HepG2 (cell line): ENCODE measurements at places on chromosomes 2 and 18.

GRCh38 chr2:152974146-152974545 lies 255.7 kb downstream of the ARL6IP6 start:
- DNase-seq, result no peak
- no peak overlapping the region for H3K27ac ChIP-seq
- H3K4me3 ChIP-seq, result no peak overlapping the region

DNA sequence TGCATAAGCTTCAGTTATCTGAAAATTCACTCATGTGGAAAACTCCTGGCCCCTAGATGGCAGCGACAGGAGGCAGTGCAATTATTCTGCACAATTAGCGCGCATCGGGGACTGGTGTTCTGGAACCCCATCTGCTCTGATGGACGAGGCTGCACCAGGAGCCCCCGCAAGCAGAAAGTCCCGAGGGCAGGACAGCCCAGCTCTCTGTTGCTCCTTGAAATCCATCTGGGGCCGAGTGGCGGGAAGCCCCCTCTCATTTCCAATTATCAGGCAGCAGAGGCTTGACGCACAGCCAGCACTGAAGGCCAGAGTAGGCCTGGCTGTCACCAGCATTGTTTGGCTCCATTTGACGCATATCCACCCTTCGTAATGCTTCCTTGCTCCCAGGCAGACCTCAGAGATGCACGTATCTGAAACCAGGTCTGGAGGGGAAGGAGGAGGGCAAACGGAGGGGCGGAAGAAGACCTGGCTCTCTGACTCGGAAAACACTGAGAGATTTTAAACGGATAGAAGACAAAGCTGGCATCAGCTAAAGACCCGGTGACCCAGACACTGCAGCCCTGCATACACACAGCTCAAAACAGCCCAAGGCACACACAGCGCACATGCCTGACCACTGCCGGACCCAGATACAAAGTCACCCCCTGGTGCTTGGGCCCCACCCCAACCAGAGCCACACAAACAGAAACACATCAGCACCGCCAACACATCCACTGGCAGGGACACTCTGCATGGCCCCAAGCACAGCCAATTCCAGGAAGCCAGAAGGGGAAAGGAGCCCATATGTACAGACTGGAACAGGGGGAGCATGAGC lies 69.8 kb downstream of the TNS1 start:
- no peak for DNase-seq
- no peaks in the 10 kb centered on the region; the same call in 1 of the 2 replicates for H3K27me3 ChIP-seq
- peaks cover 87% of the 10 kb centered on the region for H3K4me1 ChIP-seq

- H3K4me3 ChIP-seq, result no peak overlapping the region
- H3K27me3 ChIP-seq, result no peaks in the 10 kb centered on the region
- H3K36me3 ChIP-seq, result no peaks in the 10 kb centered on the region
- H3K4me1 ChIP-seq, result no peaks in the 10 kb centered on the region
- no peak for DNase-seq
Observed at GRCh38 chr2:166844111-166844510, 44.2 kb upstream of the XIRP2 start.

DNA sequence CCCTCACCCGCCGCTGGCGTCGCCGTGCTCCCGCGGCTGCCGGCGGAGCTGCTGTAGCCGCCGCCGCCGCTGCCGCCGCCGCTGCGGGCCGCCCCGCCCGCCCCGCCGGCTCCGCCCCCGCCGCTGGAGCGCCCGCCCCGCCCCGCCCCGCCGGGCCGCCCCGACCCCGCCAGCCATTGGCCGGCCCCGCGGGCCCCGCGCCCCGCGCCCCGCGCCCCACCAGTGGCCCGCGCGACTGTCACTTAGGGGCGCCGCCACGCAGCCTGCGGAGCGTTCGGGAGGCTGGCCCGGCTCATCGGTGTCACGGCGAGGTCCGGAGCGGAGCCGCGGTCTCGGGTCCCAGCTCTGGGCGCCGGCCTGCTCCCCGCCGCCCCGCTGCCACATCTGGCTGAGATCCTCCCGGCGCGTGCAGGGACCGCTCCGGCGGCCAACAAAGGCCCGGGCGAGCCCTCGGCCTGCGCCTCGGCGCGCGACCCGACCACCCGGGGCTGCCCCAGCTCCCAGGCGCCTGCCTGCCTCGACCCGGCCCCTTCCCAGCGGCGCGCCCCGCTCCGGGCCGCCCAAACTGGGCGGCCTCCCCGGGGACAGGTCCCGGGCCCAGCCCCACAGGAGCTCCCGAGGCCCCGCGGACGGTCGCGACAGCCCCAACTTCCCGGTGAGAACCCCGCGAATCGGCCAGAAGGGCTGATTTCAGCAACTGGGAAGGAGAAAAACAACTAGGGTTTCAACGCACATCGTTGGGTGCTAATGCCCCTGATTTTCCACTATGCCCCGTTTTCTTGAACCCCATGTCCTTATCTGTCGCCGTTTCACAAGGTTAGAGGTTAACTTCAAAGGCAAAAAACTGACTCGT lies at the start of gene MGAT4A:
Gene MGAT4A, minus strand, starts transcription at position 92 of the 853 bp plus-strand sequence. CDS start 4,800 bp downstream, outside the sequence.
- H3K27ac ChIP-seq, result peak within 1 kb of the TSS; percentile 91
- peak; percentile 69 for DNase-seq
- peak within 1 kb of the TSS; percentile 97 for H3K4me3 ChIP-seq

- H3K4me3 ChIP-seq, result no peak overlapping the region
- peak; percentile 32 for DNase-seq
- H3K27me3 ChIP-seq, result no peaks in the 10 kb centered on the region
Observed at GRCh38 chr2:178152033-178152432, 39.8 kb downstream of the RBM45 start.

GRCh38 chr2:178229927-178230326 lies 35.6 kb downstream of the OSBPL6 start:
- no peaks in the 10 kb centered on the region for H3K27me3 ChIP-seq
- no peak overlapping the region for H3K4me3 ChIP-seq
- no peak overlapping the region for H3K27ac ChIP-seq
- H3K36me3 ChIP-seq, result no peaks in the 10 kb centered on the region
- DNase-seq, result no peak
- H3K4me1 ChIP-seq, result no peaks in the 10 kb centered on the region

- H3K27me3 ChIP-seq, result no peaks in the 10 kb centered on the region
- no peak overlapping the region for H3K4me3 ChIP-seq
- no peaks in the 10 kb centered on the region for H3K36me3 ChIP-seq
- H3K27ac ChIP-seq, result no peak overlapping the region
Observed at GRCh38 chr2:35938838-35939237, 416.7 kb upstream of the CRIM1 start.

DNA sequence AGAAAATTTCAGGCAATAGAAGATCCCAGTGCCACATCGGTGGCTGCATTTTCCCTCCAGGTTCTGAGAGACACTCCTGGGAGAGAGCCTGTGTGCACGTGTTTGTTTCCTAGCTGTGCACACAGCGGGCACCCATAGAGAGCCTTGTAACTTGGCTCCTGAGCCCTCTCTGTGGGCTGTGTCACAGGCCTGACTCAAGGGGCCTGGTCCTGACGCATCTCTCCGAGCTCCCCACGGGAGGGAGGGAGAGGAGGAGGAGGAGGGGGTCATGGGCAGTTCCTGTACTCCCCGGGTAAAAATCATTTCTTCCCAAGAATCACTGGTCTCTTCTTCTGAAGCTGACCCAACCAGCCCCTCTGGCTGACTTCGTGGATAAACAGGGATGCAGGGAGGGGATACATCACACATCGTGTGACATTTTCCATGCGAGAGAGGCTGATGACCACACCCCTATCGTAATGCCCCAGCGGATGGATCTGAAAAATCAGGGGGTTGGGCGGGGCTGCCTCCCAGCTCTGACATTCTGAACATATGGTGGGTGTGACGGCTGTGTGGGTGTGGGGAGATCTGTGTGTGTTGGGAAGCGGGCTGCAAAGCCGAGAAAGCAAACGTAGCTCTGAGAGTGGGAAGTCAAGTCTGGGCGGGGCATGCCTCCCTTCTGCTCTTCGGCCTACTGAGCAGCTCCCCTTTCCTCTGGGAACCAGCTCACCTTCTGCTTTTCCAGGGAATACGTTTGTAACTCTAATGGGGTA lies 308.3 kb upstream of the HS6ST1 start:
- peaks cover 16% of the 10 kb centered on the region for H3K4me1 ChIP-seq
- no peak overlapping the region for H3K4me3 ChIP-seq
- no peaks in the 10 kb centered on the region for H3K36me3 ChIP-seq
- peaks cover 40% of the 10 kb centered on the region; the same call in 2 of the 3 replicates for H3K27me3 ChIP-seq
- no peak for DNase-seq

- no peak for DNase-seq
- 0 out of 2 replicates have a peak, but pooled peaks cover 1% of the 10 kb centered on the region for H3K27me3 ChIP-seq
- H3K27ac ChIP-seq, result no peak overlapping the region
- H3K4me3 ChIP-seq, result no peak overlapping the region
- H3K36me3 ChIP-seq, result no peaks in the 10 kb centered on the region
- H3K4me1 ChIP-seq, result no peaks in the 10 kb centered on the region
Observed at GRCh38 chr18:59733421-59733820, 36.2 kb upstream of the CCBE1 start.

DNA sequence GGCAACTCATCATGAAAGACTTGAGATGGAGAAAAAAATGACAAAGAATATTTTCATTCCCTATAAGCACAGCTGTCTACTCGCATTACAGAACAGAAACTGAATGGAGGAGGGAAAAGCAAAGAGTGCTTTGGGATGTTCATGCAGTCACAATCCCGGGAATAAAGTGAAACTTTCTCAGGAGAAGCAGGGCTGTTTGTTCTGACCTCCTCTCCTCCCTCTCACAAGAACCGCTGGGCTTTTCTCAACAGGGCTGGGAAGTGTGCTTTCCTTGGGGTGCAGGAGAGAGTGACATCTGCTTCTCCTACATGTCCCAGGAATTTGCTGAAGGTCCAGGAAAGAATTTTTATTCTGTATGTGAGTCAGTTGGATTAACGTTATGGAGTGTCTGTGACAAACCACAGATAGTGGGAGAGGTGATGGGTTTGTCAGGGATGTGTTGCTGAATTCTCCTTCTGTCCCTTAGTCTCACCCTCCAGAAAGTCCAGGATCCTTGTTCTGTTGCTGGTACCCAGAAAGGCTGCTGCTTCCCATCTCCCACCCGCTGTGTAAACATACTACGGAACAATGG lies 125.6 kb downstream of the HRH4 start:
- no peak overlapping the region for H3K4me3 ChIP-seq
- H3K36me3 ChIP-seq, result no peaks in the 10 kb centered on the region

DNA sequence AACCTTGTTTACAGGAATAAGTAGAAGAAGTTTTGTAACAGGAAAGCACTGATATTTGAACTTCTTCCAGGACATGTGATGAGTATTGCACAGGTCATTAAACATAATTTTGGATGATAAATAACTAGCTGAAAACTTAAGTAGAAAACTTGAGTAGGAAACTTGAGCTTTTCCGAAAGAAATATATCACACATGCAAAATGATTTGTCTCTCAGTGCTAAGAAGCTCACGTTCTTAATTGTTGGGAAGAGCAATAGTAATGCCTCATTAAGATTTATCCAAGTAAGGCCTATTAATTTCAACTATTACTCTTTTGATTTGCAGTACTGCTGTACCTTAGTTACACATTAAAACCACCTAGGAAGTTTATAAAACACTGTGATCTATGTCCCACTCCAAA lies 1921.9 kb upstream of the LRRTM1 start:
- H3K4me3 ChIP-seq, result no peak overlapping the region
- no peaks in the 10 kb centered on the region for H3K4me1 ChIP-seq
- no peaks in the 10 kb centered on the region for H3K27me3 ChIP-seq
- H3K27ac ChIP-seq, result no peak overlapping the region
- H3K36me3 ChIP-seq, result no peaks in the 10 kb centered on the region
- DNase-seq, result no peak

DNA sequence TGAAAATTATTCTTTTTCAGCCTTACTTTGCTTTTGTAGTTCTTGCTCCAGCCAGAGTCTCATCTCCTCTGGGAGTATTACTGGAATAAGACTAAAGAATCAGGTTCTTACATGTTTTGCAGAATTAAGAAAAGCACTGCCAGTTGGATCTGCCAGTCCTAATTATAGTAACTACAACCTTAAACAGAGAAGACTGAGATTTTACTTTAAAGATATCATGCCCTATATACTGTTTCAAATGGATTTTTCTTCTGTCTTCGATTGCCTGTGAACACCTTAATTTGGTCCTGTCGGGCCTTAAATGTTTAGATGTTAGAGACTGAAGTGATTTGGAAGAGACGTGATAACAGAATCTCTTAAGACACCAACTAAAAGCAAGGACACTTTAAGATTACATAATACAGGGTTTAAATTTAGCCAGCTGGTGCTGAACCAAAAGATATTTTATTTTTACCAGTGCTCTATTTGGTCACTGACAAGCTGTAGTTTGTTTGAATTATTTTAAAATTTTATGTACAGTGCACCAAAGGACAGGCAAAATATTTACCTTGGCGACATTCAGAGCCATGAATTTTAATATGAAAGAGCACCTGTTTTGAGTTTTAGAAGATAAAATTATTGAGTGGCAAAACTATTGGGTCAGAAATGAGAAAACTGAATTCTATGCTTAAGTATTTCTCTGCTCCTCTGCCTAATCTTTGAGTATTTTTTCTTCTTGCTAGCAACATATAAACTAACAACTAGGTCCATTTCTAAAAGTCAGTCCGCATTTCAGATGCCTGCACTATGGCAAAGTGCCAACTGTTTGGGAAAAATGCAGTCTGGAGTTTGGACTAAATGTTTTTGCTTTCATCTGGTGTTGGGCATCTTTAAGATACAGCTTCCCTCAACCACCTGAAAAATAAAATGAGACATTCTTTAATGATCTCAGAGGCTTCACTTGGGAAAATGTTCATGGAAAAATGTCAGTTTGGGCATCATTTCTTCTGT lies 300.0 kb downstream of the XIRP2 start:
- no peak overlapping the region for H3K27ac ChIP-seq
- H3K4me3 ChIP-seq, result no peak overlapping the region
- DNase-seq, result no peak
- H3K36me3 ChIP-seq, result no peaks in the 10 kb centered on the region
- no peaks in the 10 kb centered on the region for H3K4me1 ChIP-seq
- no peaks in the 10 kb centered on the region for H3K27me3 ChIP-seq

DNA sequence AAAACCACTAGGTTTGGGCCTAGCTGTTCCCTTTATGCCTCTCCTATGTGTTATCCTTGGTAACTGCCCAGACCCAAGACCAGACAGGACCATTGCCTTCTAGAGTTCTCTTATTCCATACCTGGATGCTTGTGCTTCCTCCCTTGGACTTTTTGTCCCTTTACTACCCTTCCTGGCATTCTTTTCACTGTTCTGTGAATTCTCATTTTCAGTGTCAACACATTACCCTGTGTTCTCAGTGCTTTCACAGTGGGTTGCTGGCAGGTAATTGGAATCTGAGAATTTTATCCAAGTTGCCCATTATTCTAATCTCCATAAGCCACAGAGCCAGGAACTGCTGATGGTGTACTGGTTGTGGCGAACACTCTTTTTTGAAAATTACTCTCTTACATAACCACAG lies 41.7 kb downstream of the ZDBF2 start:
- no peak overlapping the region for H3K27ac ChIP-seq
- H3K4me1 ChIP-seq, result no peaks in the 10 kb centered on the region
- H3K4me3 ChIP-seq, result no peak overlapping the region
- no peaks in the 10 kb centered on the region for H3K36me3 ChIP-seq

GRCh38 chr2:209473930-209474419 lies 50.1 kb downstream of the MAP2 start:
- H3K27me3 ChIP-seq, result no peaks in the 10 kb centered on the region
- no peaks in the 10 kb centered on the region for H3K4me1 ChIP-seq
- peak; percentile 24 for DNase-seq
- H3K4me3 ChIP-seq, result no peak overlapping the region
- no peak overlapping the region for H3K27ac ChIP-seq

DNA sequence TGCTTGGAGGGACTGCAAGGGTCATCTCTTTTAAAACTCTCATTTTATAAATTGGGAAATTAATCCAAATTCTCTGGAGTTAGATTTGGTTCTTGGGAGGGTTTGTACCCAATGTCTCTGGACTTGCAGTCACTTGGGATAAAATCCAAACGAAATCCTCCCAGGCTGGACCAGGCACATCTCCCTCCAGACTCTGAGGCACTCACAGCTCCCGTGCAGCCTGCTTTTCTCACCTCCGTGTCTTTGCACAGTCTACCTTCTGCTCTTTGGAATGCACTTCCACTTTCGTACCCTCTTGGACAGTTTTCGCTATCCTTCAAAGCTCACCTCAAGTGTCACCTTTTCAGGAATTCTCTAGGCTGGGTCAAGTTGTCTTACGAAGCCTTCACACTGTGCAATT lies 166.3 kb downstream of the MYCN start:
- no peaks in the 10 kb centered on the region for H3K27me3 ChIP-seq
- peaks cover 38% of the 10 kb centered on the region for H3K4me1 ChIP-seq
- no peak for DNase-seq
